MG63 (cell line): ENCODE measurements at places on chromosomes 4 and X. TPM values are rescaled to one million over a fixed set of nuclear protein-coding genes. Genes with fewer than 3 reads are reported as not detected.

Gene PABPC1L2B
- total RNA-seq, result not detected in 2 replicates

Gene ZNF185
- total RNA-seq, result 0.63 and 2.4 TPM in 2 replicates

Gene MXRA5
- total RNA-seq, result not detected in 2 replicates

Gene RPS6KA3
- 25.5 and 26.6 TPM in 2 replicates for total RNA-seq

Gene ZCCHC4
- total RNA-seq, result 6.7 and 10.9 TPM in 2 replicates

Gene MAGEE1
- total RNA-seq, result 0.76 and 1.5 TPM in 2 replicates

Gene GPRASP1
- total RNA-seq, result 0.10 TPM in 1 of 2 replicates, not detected in the other

Gene ZRSR2
- total RNA-seq, result 1.8 and 1.9 TPM in 2 replicates

Gene CAPN6
- total RNA-seq, result not detected in 2 replicates

Gene PABPC4L
- total RNA-seq, result under 0.01 TPM in 1 of 2 replicates, not detected in the other

Gene NLRP2B
- total RNA-seq, result not detected in 2 replicates

Gene ARHGAP6
- 0.10 TPM in 1 of 2 replicates, not detected in the other for total RNA-seq

Gene LPAR4
- total RNA-seq, result not detected in 2 replicates

Gene OPRPN
- not detected in 2 replicates for total RNA-seq

Gene CSAG2
- not detected in 2 replicates for total RNA-seq

Gene DCX
- not detected in 2 replicates for total RNA-seq

Gene TKTL2
- total RNA-seq, result not detected in 2 replicates

Gene NAA11
- total RNA-seq, result not detected in 2 replicates

Gene PNMA6F
- not detected in 2 replicates for total RNA-seq

Gene PHOX2B
- not detected in 2 replicates for total RNA-seq

Gene OPN1MW
- not detected in 2 replicates for total RNA-seq
